T47D (cell line): ENCODE measurements at places on chromosomes 4 and X.

DNA sequence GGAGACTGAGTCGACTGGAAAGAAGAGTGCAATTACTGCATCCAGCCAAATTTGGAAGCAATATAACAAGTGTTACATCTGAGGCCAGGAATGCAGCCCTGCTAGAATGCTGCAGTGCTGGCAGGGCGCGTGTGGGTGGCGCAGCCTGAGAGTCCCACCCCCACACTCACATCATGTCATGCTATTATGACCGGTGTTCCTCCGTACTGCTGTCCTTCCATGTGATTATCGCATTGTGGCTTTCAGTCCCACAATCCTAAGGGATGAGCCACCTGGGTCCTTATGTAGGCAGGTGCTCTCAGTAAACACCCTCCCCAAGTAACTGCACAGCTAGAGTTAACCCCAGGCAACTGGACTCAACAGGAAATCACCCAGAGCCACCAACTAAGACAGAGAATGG, 122.6 kb upstream of the CPEB2 start:
- DNase-seq, result peak; percentile 23

- no peak for DNase-seq
Observed at GRCh38 chr4:13285336-13285735, 198.8 kb downstream of the RAB28 start.

DNA sequence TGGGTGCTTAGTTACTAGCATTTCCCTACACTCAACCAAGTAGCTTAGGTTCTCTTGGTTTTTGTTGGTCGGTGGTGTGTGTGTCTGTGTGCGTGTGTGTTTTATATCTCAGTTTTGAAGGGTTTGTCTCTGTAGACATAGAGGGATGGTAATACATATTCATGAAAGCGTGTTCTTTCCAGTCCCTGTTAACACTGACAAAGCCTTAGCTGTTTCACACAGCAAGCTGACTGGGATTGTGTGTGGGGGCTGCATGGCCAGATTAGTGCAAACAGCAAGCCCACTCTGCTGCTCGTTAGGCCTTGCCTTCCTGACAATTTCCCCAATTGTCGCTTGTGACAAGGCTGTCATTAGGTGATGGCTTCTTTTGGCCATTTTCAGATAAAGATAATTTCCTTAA, 43.9 kb downstream of the ALPK1 start:
- no peak for DNase-seq

DNA sequence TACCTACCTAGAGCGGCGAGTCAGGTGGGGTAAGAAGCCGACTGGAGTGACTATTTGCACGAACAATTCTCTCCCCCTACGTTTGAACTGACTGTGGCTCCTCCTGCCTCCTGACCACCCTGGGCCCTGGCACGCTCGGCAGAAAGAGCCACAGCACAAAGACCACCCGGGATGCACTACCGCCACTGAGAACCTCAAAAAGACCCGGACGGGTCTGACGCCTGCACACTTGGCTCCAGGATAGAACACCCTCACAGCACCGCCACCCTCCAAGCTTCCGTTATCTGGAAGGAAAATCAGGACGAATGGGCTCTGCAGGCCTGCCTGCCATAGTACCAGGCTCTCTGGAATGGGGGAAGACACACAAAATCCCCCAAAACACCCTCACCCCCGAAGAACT, 2.2 kb downstream of the LRPAP1 start:
- no peak for DNase-seq

- no peak for DNase-seq
Observed at GRCh38 chrX:105658136-105658535, 164.2 kb upstream of the NRK start.

- DNase-seq, result peak; percentile 40
Observed at GRCh38 chr4:103443324-103443723, 245.2 kb upstream of the CENPE start.

DNA sequence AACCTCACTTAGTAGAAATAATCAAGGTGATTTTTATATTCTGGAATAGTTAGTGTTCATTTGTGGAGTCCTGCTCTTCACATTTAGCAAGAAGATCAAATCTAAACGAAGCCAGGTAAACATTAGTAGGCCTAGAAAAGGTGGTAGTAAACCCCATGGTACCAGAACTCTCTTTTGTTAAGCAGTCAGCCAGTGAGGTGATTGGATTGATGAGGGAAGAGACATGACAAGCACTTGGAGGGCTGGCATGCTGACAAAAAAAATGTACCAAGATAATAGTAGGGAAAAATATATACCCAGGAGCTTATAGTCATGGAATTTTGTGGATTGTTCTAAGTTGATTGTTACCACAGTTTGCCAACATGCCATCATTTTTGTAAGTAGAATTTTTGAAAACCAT, 163.8 kb downstream of the BANK1 start:
- DNase-seq, result no peak

- no peak for DNase-seq
Observed at GRCh38 chr4:6405397-6405706, 67.1 kb downstream of the PPP2R2C start.

DNA sequence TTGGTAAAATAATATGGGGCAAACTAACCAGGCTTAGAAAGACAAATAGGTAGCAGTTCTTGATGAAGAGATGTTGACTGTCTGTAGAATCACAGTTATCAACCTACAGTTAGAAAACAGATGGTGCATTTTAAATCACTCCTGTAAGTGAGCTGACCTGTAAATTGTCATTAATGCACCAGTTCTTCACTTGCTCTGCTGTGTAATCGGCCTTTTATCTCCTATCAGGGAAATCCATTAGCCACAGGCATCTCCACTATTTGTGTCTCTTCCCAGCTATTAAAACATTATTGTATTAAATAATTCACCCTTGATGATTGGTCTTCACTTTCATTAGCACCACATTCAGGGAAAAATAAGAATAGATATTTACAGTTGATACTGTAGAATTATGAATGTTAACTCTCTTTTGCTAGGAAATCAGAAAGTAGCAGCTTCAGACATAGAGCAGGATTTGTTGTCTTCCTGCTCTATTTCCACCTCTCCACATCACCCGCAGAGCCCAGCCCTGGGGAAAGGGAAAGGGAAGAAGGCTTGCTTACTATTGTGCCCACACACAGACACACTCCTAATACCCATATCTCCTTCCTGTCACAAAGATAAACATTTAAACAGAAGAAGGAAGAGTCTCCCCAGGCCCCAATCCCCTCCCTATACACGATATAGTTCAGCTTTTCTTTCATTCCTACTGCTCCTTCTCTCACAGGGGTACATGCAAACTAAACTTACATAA, 97.1 kb downstream of the REELD1 start:
- DNase-seq, result no peak

DNA sequence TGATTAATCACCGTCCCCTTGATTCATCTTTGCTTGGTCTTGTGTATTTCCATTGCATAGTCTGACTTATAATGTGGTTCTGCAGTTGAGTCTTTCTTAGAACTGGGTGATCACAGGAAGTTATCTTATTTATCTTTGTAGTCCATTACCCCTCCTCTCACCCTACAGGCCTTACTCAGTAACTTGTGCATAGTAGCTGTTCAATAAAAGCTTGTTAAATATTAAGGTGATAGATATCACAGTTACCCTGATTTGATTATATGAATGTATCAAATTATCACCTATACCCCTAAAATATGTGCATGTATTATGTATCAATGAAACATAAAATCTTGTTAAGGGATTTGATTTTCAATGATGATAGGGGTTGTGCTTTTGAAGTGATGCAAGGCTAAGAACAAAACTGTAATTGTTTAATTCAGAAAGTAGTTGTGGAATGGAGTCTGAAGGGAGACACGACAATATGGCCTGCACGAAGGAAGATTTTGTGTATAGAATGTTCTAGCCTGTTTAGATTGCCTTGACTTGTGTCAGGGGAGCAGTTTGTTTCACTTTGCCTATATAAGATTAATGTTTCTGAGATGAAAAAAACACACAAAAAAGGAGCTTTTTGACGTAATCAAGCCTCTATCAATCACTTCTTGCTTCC, 132.4 kb upstream of the LIMCH1 start:
- no peak for DNase-seq

- no peak for DNase-seq
Observed at GRCh38 chrX:69139516-69139915, 25.7 kb downstream of the PJA1 start.
